Fibroblast of skin of right quadriceps (primary cell): ENCODE measurements at places on chromosomes 7 and 10.
A peak's percentile ranks its signal among the peaks of the same experiment; 100 is the strongest.

DNA sequence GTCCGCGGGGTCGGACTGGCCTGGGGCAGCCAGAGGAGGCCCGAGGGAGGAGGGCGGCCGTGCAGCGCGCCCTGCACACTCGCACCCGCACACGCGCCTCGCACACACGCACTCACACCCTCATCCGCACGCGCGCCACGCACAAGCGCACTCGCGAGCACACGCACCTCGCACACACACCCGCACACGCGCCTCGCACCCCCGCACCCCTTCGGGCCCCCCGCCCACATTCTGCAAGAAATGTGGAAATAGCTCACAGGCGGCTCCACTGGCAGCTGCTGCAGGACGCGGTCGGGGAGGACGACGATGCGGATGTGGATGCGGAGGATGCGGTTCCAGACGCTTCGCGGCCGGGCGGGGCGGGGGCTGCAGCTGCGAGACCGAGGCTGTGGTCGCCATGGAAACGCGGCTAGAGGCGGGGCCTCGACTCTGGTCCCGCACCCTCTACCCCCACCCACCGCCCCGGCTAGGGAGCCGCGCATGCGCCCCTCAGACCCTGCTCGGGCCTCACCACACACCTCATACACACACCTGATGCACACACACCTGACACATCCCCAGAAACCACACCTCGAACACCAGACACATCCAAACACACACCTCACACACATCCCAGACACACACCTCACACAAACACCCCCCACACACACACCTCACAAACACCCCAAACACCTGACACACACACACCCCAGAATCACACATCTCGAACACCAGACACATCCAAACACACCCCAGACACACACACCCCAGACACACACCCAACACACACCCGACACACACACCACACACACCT lies at the start of gene CALY:
Gene CALY (minus strand): TSS at position 320 of the 793 bp plus-strand sequence. CDS start 7,907 bp downstream, outside the sequence.
- no peak for DNase-seq

DNA sequence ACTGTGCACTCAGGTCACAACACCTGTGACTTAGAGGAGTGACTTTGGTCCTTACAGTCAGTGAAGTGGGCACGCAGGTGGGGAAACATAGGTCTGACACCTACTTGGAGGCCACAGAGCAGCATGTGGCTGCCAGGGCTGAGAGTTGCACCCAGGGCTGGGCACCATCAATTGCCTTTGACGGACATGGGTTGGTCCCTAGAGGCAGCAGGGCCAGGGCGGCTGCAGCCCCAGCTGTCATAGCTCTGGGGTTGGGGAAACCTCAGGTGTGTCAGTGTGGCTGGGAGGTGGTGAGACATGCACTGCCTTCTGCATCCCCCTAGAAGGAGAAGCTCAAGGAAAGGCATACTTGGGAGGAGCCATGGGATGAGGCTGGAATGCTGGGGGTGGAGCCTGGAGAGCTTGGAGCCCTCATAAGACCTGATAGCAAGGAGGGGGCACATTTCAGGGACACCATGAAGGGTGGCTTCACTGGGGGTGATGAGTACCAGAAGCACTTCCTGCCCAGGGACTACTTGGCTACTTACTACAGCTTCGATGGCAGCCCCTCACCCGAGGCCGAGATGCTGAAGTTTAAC lies at the start of gene INMT:
Gene INMT (plus strand): TSS at position 440 of the 578 bp plus-strand sequence. CDS start 16 bp downstream, at position 456.
- no peak for DNase-seq

GRCh38 chr10:1406132-1406966 lies 331.0 kb downstream of the ADARB2 start:
- no peak for DNase-seq

DNA sequence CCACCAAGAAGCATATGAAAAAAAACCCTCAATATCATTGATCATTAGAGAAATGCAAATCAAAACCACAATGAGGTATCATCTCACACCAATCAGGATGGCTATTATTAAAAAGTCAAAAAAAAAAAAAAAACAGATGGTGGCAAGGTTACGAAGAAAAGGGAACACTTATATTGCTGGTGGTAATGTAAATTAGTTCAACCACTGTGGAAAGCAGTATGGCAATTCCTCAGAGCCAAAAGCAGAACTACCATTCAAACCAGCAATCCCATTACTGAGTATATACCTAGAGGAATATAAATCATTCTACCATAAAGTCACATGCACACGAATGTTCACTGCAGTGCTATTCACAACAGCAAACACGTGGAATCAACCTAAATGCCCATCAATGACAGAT lies 46.0 kb downstream of the CNOT4 start:
- no peak for DNase-seq

- DNase-seq = no peak
Measured at GRCh38 chr7:135808206-135808605, 59.6 kb upstream of the FAM180A start.

DNA sequence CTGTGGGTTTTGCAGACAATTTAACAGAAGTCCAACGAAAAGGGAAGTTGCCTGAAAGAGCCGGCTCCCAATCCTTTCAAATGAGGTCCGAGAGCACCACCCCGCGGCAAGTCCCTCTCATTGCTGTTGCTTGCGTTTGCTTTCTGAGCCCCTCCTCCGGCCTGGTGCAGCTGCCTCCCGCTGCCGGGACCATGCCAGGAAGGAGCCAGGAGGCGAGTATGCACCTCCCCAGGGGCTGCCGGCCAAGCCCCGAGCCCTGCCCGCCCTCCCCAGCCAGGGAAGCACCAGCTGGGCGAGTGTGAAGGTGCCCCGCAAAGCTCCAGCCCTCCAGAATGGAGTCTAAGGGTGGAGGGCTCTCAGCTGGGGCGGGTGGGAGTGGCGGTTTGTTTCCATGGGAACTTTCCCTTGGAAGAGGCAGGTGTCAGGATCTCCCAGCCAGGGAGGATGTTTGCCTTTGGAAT lies 25.8 kb upstream of the PPP2R2D start:
- peak; percentile 65 for DNase-seq

DNA sequence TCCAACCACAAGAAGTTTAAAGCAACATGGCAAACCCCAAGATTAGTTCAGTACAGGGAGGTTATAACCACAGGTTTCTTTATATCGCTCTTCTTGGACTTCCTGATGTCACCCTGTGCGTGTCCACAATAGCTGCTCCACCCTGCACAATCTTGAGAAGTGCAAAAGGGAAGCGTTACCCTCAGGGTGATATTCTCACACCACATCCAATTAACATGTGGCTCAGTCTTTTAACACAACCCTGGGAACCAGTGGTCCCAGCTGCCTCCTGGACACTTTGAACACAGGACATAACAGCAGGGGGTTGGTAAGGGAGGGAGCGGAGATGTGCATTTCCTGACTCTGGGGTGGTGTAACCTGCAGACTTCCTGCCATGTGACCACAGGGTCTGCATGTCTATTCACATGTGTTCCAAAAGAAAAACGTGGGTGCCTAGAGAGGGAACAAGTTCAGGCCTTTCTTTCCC lies 64.6 kb downstream of the GSAP start:
- no peak for DNase-seq

DNA sequence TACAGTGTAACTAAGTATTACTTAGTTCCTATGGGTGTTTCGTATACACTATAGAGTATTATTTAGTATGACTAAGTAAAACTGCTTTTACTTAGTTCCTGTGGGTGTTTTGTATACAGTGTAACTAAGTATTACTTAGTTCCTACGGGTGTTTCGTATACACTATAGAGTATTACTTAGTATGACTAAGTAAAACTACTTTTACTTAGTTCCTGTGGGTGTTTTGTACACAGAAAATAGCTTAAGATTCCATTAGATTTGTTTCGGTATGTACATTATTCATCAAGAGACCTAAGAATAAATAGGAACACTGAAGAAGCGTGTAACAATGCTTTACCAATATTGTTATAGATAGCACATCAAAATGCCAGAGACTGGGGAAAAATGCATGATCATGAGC lies 25.0 kb downstream of the IGF2BP3 start:
- DNase-seq = no peak

- DNase-seq = no peak
Measured at GRCh38 chr7:108515630-108516029, 10.3 kb downstream of the PNPLA8 start.

- DNase-seq = no peak
Measured at GRCh38 chr10:26977635-26978034, 116.9 kb upstream of the ABI1 start.

GRCh38 chr10:111079241-111079760 lies 2.5 kb downstream of the ADRA2A start:
- no peak for DNase-seq

- DNase-seq = peak; percentile 9
Measured at GRCh38 chr7:41763626-41764025, 60.7 kb upstream of the INHBA start.

DNA sequence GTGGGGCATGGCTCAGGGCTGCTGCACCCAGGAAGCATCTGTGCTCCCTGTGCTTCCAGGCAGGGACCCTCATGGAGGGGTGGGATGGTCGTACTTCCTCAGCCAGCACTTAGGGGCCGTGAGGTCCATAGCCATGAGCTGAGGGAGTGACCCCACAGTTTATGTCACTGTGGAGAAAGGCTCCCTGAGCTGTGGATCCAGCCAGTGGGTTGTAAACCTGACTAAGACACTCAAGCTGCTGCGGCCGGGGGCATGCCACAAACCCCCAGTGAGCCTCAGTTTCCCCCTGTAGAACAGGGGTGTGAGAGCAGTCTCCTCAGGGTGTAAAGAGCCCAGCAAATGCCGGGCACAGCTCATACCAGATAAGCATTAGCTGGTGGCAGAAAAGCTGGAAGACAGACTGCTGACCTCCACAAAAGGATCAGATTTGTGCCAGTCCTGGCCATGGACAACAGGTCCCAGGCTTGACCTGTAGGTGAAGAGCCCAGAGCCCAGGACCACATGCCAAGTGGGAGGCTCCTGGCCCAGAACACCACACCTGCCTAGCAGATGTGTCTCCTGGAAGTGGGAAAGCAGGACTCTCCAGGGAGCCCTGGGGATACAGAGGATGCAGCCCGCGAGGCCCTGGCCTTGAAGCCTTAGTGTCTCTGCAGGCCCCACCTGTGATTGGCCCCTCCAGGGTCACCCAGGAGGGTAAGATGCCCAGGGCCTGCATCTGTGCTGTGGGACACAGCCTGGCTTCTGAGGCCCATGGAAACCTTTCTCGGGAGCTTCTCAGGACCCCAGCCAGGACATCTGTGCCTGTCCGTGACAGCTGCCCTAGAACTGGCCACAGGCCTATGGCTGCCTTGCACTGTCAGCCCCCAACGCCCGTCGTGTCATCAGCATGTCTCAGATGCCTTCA lies 78.1 kb upstream of the RET start:
- no peak for DNase-seq

- DNase-seq = no peak
Measured at GRCh38 chr7:2255145-2256139, 13.4 kb downstream of the NUDT1 start.

DNA sequence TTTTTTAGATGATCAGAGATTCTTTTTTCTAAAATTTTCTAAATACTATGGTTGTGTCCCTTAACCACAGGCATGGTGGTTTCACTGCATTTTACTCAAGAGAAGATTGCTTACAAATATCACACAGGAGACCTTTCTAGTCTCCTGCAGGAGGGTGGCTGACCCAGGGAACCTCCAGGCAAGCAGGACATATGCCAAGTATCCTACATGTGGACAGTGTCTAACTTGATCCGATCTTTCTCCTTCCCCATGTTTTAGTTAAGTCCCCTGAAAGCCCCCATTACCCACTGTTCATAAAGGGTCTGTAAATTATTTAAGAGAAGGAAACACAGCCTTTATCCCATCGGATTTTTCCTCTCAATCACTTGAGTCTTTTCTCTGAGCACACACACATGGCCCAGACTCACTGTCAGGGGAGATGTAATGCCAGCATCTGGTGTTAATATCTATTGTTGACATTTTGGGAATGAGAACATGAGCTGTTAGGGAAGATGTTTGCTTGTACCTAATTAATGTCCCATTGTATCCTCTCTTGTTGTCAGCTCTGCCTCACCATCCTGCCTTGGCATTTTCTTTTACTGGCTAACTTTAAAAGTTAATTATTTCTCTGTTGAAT lies 755.2 kb downstream of the AUTS2 start:
- DNase-seq = peak; percentile 53

DNA sequence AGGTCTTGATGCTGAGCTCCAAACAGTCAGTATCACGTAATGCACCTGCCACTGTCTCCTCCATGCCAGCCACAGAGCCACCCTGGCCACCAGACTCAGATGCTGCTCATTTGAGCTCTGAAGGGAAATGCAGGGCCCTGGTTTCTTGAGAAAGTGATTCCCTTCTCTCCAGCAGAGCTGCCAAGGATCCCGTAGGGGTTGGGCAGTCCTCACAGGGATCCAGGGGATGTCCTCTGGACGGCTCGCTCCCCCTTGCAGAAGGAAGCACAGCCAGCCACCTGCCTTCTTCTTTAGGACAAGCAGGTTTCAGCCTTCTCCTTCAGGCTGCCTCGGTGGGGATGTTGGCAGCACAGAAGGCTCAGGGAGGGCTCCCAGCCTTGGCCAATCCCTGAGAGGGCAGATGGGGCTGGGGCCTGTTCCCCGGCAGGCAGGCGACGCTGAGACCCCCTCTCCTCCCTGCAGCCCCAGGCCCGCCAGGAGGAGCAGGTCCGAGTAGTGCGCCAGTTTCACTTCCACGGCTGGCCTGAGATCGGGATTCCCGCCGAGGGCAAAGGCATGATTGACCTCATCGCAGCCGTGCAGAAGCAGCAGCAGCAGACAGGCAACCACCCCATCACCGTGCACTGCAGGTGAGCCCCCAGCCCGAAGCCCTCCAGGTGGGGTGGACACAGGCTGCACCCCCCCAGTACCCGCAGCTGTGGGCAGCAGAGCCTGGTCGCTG lies 48.9 kb downstream of the MKI67 start:
- DNase-seq = no peak

GRCh38 chr7:80679921-80680907 lies 41.8 kb downstream of the CD36 start:
- DNase-seq = no peak

- DNase-seq = peak; percentile 28
Measured at GRCh38 chr10:105952153-105952552, 1212.4 kb downstream of the SORCS1 start.

DNA sequence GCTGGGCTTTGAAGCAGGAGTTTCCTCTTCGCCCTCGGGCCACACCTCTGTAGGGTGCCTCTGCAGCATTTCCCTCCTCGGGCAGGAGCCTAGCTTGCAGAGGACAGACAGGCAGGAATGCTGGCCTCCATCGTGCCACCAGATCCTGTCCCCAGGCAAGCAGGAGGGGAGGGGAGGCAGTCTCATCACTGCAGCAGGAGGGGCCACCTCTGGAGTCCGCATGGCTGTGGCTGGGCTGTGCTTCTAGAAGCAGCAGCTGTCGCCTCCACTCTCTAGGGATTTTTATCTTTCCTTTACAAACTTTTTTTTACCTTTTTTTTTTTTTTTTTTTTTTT lies 181.4 kb downstream of the CUX1 start:
- no peak for DNase-seq

- DNase-seq = no peak
Measured at GRCh38 chr7:148151778-148152177, 438.8 kb upstream of the C7orf33 start.

DNA sequence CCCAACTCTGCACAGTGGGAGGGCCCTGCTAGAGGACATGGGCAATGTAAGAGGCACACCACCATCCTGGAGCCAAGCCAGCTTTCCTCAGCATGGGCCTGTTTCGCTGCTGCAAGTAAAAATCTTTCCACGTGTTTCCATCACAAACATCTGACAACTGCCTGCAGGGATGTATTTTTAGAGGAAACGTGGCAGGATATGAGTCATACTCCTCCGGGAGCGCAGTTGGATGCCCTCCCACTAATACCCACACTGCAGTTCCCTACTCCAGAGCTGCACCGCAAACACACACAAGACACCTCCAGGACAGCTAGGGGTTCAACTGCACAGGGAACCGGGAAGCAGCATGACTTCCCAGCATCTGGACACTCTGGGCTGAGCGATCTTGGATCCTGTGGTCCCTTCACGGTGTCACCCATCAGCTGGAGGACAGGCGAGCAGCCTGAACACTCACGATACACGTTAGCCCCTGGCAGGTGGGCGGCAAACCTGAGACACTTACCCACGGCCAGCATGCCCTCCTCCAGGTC lies 26.1 kb downstream of the PLAC9 start:
- peak; percentile 99 for DNase-seq
